ENCODE measurements at places on chromosomes 16 and 17. TPM values are rescaled to one million over a fixed set of nuclear protein-coding genes. Genes with fewer than 3 reads are reported as not detected.
A peak's percentile ranks its signal among the peaks of the same experiment; 100 is the strongest.

The NACA2 gene
- not detected for total RNA-seq

- peaks cover 6% of the 10 kb centered on the region for H3K4me1 ChIP-seq
- H3K36me3 ChIP-seq = no peaks in the 10 kb centered on the region
- peak; percentile 86 for DNase-seq
- peak within 1 kb of the TSS; percentile 62 for H3K4me3 ChIP-seq
Measured at GRCh38 chr16:11667824-11668622, at the start of gene SNN. TSS of gene SNN (plus strand) at chr16:11668455. CDS start at chr16:11676060, 7,605 bp downstream.

The FOXN1 gene
- not detected for total RNA-seq

- H3K36me3 ChIP-seq = peaks cover 71% of the 10 kb centered on the region
- H3K4me3 ChIP-seq = no peak overlapping the region
- no peak overlapping the region for H3K27ac ChIP-seq
- no peak for DNase-seq
- peaks cover 9% of the 10 kb centered on the region for H3K4me1 ChIP-seq
Measured at GRCh38 chr17:57997085-57997809, 9.2 kb upstream of the VEZF1 start.

GRCh38 chr16:69712914-69713581 is 13.3 kb downstream of the NQO1 start:
- no peaks in the 10 kb centered on the region for H3K27me3 ChIP-seq
- no peak overlapping the region for H3K27ac ChIP-seq
- H3K4me1 ChIP-seq = peaks cover 16% of the 10 kb centered on the region
- peaks cover 52% of the 10 kb centered on the region for H3K36me3 ChIP-seq
- H3K4me3 ChIP-seq = no peak overlapping the region

DNA sequence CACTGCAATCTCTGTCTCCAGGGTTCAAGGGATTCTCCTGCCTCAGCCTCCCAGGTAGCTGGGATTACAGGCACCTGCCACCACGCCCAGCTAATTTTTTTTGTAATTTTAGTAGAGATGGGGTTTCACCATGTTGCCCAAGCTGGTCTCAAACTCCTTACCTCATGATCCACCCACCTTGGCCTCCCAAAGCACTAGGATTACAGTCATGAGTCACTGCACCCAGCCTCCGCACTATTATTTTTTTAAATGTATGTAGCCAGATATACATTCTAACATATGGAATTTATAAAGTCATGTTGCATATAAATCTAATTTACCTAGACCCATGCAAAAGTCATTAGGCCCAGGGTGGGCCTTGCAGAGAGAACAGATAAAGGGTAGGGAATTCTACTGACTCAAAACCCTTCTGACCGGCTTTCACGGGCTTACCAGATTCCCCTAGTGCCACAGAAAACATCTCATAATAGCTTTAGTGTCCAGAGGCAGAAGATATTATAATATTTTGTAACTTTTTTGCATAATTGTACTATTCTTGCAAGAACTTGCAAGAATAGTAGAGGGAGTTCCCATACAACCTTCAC is 20.5 kb upstream of the HELZ start:
- no peaks in the 10 kb centered on the region for H3K27me3 ChIP-seq
- DNase-seq = peak; percentile 16
- no peak overlapping the region for H3K27ac ChIP-seq
- H3K4me1 ChIP-seq = peaks cover 9% of the 10 kb centered on the region
- no peaks in the 10 kb centered on the region for H3K36me3 ChIP-seq

The DRC7 gene
- total RNA-seq = not detected

DNA sequence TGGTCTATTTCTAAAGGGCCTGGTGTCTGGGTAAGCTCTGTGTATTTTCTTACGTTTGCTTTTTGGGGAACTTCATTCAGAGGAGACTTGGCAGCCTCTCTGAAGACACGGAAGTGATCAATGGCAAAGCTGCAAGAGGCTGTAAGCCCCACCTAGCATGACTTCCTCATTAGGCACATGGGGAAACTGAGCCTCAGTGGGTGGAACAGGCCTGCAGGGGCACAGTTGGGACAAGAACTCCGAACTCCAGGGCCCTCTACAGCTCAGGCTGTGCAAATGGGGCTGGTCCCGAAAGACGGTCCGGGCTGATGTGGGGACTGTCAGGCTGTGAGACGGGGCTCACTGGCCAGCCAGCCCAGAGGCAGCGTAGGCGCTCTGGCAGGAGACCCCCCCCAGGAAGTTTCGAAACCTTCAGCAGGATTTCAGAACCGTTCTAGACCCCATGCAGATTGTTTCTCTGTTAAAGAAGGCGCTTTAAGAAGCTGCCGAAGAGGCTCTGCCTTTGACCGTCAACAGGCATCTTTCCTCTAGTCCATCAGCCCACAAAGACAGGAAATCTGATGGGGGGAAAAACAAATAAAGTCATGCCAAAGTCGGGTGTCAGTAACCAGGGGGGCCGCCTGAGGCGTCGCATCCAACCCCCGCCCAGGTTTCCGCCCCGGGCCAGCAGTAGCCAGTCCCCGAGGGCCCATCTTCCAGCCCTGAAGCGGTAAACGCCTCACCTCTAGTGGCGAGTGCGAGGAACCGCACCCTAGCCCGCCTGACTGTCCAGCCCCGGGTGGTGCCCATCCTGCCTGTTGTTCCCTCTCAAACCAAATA is 79.8 kb upstream of the TBC1D3K start:
- peaks cover 16% of the 10 kb centered on the region for H3K27me3 ChIP-seq
- DNase-seq = peak; percentile 56
- no peak overlapping the region for H3K27ac ChIP-seq
- H3K4me3 ChIP-seq = no peak overlapping the region

DNA sequence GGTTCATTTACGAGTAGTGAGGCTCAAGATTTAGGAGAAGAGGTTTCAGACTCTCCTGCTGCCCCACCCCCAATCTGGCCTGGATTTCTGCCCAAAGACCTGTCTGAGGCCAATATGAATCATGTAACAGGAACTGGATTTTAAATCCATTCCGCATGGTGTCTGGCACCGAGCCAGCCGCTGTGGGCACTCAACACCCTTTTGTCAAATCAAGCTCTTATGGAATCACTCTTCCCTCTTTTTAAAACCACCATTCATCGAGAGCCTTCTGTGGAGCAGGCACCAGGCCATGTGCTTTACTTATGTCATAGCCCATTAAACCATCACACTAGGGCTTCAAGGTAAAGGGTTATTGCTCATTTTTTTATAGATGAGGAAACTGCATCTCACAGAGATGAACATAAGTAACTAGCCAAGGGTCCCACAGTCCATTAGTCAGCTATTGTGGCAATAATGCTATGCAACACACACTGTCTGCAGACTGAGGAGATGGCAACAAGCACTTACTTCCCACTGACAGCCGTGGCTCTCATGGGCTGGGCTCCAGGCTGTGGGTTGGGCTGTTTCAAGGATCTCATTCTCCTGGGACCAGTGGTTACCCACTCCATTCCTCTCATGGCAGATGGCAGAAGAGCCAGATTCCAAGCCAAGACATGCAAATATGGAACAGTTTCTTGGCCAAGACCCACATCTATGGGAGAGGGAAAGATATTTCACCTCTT is 93.6 kb downstream of the WSCD1 start:
- H3K27me3 ChIP-seq = peaks cover 65% of the 10 kb centered on the region
- H3K4me3 ChIP-seq = no peak overlapping the region
- H3K4me1 ChIP-seq = peaks cover 10% of the 10 kb centered on the region
- no peak overlapping the region for H3K27ac ChIP-seq
- DNase-seq = peak; percentile 80

The SCARF1 gene
- total RNA-seq = 0.40 TPM

GRCh38 chr16:68732042-68732680 is 4.9 kb upstream of the CDH1 start:
- no peaks in the 10 kb centered on the region for H3K27me3 ChIP-seq
- H3K4me1 ChIP-seq = peaks cover 10% of the 10 kb centered on the region
- H3K27ac ChIP-seq = no peak overlapping the region
- DNase-seq = peak; percentile 77
- no peaks in the 10 kb centered on the region for H3K36me3 ChIP-seq

GRCh38 chr17:15885770-15886169 is 59.2 kb upstream of the ADORA2B start:
- H3K27me3 ChIP-seq = no peaks in the 10 kb centered on the region
- H3K4me1 ChIP-seq = peaks cover 20% of the 10 kb centered on the region
- H3K4me3 ChIP-seq = no peak overlapping the region
- no peak overlapping the region for H3K27ac ChIP-seq
- H3K36me3 ChIP-seq = no peaks in the 10 kb centered on the region

The KRTAP9-8 gene
- not detected for total RNA-seq

- H3K27me3 ChIP-seq = peaks cover 18% of the 10 kb centered on the region
- no peak within 1 kb of the TSS for H3K27ac ChIP-seq
- no peaks in the 10 kb centered on the region for H3K36me3 ChIP-seq
- DNase-seq = no peak
Measured at GRCh38 chr16:31527734-31528274, at the start of gene AHSP. TSS of gene AHSP (plus strand) at chr16:31527900. CDS start at chr16:31528140, 240 bp downstream.

The CD300LB gene
- total RNA-seq = not detected

The MYH3 gene
- 2.1 TPM for total RNA-seq

The TMEM100 gene
- 1.1 TPM for total RNA-seq

GRCh38 chr17:30234296-30234695 is 1.2 kb downstream of the SLC6A4 start:
- H3K36me3 ChIP-seq = no peaks in the 10 kb centered on the region
- H3K4me3 ChIP-seq = no peak overlapping the region
- H3K27ac ChIP-seq = no peak overlapping the region
- peaks cover 9% of the 10 kb centered on the region for H3K4me1 ChIP-seq
- peaks cover 59% of the 10 kb centered on the region for H3K27me3 ChIP-seq

- H3K4me1 ChIP-seq = peaks cover 5% of the 10 kb centered on the region
- H3K27ac ChIP-seq = no peak overlapping the region
- no peaks in the 10 kb centered on the region for H3K27me3 ChIP-seq
- DNase-seq = no peak
Measured at GRCh38 chr17:64442541-64442971, 6.4 kb upstream of the MILR1 start.

The CTU2 gene
- total RNA-seq = 26.9 TPM

The FOXL1 gene
- 4.9 TPM for total RNA-seq

- H3K27ac ChIP-seq = no peak overlapping the region
- no peaks in the 10 kb centered on the region for H3K27me3 ChIP-seq
Measured at GRCh38 chr16:2070576-2071453, 23.0 kb downstream of the TSC2 start.

The ZG16 gene
- total RNA-seq = not detected

The EVI2A gene
- 3.3 TPM for total RNA-seq

DNA sequence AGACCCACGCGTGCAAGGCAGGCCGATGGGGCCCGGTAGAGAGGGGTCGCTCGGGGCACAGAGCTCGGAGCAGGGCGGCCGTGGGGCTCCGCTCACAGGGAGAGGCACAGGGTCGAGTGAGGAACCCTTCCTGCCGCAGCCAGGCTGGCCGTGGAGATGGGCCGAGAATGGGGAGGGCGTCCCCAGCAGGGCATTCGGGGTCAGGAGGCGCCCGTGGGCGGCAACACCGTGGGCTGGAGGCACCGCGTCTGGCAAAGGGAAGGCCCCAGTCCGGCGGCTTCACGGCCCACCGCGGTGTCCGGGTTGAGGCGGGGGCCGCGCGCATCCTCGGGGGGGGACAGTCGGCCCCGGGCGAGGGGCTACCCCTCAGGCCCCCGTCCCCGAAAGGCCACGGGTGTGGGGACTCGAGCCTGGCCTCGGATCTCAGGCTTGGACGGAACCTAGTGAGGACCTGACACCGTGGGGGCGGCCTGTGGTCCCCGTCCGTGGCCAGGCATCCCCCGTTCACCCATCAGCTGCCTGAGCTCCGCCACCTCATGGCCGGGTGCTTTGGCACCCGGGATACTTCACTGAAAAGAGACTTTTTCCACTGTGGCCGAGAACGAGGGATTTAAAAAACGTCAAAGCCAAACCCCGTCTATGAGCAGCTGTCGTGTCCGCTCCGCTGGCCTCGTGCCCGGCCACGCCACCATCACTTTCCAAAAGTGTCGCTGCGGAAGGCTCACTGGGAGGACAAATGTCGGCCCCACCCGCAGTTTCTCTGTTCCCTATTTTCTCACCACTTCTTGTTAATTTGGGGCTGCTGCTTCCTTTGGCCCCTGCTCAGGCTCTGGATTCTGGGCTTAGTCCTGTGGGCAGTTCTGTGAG is 73.6 kb downstream of the METRNL start:
- no peak overlapping the region for H3K4me3 ChIP-seq
- H3K36me3 ChIP-seq = peaks cover 6% of the 10 kb centered on the region
- peaks cover 54% of the 10 kb centered on the region for H3K27me3 ChIP-seq
- H3K27ac ChIP-seq = no peak overlapping the region
- DNase-seq = no peak

DNA sequence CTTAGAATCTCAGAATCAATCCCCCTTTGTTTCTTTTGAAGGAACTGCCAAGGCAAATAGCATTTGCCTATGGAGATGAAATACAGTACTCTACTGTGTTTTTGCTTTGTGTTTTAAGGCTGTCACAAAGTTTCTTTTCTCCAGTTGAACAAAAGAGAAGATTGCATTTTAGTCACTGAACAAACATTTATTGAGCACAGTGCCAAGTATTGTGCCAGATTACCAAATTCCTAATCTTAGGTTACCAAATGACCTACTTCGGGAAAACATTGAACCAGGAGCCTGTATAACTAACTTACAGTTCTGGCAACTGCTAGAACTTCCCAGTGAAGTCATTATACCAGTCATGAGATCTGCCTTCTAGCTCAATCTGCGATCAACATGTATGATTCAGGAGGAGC is 3.0 kb upstream of the UBB start:
- H3K4me1 ChIP-seq = peaks cover 36% of the 10 kb centered on the region
- H3K27me3 ChIP-seq = no peaks in the 10 kb centered on the region
- peak overlapping the region; percentile 3 for H3K4me3 ChIP-seq
- DNase-seq = peak; percentile 74
- peak overlapping the region; percentile 78 for H3K27ac ChIP-seq

- H3K27ac ChIP-seq = no peak overlapping the region
- H3K27me3 ChIP-seq = peaks cover 24% of the 10 kb centered on the region
- H3K4me1 ChIP-seq = no peaks in the 10 kb centered on the region
- H3K36me3 ChIP-seq = no peaks in the 10 kb centered on the region
- DNase-seq = peak; percentile 28
Measured at GRCh38 chr16:49179714-49180330, 101.8 kb downstream of the CBLN1 start.

The VASN gene
- 4.0 TPM for total RNA-seq

The PITPNC1 gene
- 40.1 TPM for total RNA-seq

DNA sequence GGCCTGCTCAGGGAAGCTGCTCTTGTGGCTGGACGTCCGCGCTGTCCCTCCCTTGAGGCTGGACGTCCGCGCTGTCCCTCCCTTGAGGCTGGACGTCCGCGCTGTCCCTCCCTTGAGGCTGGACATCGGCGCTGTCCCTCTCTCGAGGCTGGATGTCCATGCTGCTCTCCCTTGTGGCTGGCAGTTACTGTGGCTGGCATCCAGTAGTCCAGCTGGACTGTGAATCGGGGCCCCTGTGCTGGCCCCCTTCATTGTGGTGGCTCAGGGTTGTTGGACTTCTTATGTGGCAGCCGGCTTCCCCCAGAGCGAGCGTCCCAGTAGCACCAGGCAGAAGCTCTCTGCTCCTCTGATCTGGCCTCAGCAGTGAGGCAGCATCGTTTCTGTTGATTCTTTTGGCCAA is 141.5 kb downstream of the IRF8 start:
- no peak overlapping the region for H3K4me3 ChIP-seq
- no peaks in the 10 kb centered on the region for H3K4me1 ChIP-seq
- peaks cover 70% of the 10 kb centered on the region for H3K27me3 ChIP-seq
- no peaks in the 10 kb centered on the region for H3K36me3 ChIP-seq

The CA7 gene
- total RNA-seq = not detected

The SLC6A2 gene
- not detected for total RNA-seq
